Colonic mucosa (tissue), 4 donors: ENCODE measurements at places on chromosomes 7 and 10.

- DNase-seq: no peak
Observed at GRCh38 chr10:116183733-116184511, 89.1 kb downstream of the GFRA1 start.

GRCh38 chr7:81704595-81704994 is 65.3 kb downstream of the HGF start:
- DNase-seq: no peak

- DNase-seq: no peak
Observed at GRCh38 chr10:30944005-30944404, 87.7 kb downstream of the ZNF438 start.

DNA sequence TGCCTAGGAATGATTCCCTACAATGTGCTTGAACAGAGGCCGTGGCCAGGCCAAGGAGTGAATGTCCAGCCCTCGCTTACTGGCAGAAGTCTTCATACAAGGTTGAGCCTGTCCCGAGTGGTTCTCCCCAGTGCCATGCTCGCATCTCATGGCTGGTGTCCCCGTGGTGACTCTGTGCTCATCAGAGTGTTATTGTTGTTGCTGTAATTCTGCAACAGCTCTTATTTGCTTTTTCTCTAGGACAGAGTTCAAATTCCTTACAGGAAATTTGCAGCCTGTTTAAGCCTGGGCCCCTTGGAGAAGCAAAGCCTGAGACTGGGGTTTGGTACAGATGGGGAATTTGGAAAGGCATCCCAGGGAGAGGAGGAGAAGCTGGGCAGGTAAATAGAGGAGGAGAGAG is 157.7 kb upstream of the PRR15 start:
- DNase-seq: no peak

DNA sequence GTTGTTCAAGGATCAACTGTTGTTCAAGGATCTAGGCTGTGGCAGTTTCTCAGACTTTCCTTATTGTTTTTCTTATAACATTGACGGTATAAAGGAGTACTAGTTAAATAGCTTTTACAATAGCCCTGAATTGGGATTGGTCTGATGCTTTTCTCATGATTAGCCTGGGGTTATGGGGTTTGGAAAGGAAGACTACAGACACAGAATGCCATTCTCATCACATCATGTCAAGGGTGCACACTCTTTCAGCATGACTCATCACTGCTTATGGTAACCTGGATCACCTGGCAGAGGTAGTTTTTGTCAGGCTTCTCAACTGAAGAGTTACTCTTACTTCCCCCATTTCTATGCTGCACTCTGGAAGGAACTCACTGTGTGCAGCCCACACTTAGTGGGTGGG is 194.2 kb upstream of the NPSR1 start:
- DNase-seq: no peak

DNA sequence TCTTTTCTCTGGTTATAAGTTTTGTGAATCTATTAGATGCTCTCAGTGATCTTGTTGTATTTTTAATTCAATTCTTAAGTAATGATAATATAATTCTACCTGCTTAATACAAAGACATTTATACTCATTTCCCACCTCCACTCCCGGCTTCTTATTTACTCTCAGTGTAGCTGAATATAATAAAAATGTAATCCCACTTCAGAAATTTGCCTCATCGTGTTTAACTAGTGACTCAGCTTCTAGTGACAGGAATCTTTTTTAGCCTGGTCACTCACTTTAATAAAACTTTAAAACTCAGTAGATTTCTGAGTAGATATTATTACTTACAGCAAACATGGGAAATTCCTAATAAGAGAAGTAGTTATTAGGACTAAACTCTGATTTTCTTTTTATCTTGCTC is 1506.2 kb upstream of the LRRTM3 start:
- no peak for DNase-seq

- DNase-seq: peak; percentile 37
Observed at GRCh38 chr10:22230158-22230833, 12.5 kb upstream of the EBLN1 start.

DNA sequence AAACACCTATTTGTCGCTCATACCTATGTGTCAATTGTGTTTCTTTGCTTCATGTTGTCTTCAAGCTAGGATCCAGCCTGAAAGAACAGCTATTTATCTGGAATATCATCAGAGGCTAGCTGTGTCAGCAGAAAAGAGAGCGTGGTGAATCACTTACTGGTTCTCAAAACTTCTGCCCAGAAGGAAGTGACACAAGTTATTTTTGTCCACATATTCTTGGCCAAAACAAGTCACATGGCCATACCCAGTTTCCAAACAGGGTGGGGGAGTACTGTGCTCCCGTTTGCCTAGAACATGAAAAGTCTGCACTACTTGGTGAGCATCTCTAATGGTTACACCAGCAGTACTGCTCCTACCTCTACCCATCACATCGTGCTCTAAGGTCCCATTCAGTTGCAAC is 160.9 kb upstream of the CSTF2T start:
- peak; percentile 18 for DNase-seq

DNA sequence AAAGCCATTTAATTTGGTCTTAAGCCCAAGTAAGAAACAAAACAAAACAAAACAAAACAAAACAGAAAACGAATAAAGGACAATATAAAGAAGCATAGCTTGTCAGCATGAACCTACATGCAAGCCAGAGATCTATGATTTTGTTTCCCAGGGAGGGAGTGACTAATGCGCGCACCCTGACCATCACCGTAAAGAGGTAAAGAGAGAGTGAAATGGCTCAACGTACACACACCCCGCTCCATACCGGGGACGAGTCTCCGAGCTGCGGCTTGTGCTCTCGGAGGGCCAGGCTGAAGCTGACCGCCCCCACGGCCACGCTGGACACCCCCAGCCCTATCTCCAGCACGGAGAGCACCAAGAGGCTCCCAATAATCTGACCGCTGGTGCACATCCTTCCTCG is 1.1 kb downstream of the TMEM196 start:
- DNase-seq: no peak

- no peak for DNase-seq
Observed at GRCh38 chr7:37348982-37349381, 99.7 kb downstream of the ELMO1 start.

- DNase-seq: no peak
Observed at GRCh38 chr7:93977211-93977950, 26.8 kb downstream of the BET1 start.

- no peak for DNase-seq
Observed at GRCh38 chr7:144713850-144714249, 122.0 kb downstream of the TPK1 start.

DNA sequence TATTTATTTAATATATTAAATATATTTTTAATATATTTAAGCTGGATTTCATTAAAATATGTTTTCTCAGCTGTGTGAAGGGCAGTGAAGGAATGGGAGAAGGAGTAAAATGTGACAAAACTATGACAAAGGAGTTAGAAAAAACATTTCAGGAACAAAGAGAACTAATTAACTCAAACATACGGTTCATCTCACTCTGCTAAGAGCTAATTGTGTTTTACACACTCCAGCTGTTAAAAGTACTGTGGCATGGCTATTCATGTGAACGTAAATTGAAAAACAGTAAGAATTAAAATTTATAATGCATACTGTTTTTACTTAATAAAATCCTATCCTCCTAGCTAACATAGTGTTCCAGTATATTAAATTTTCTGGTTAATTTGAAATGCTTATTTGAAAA is 262.5 kb upstream of the GNAI1 start:
- no peak for DNase-seq

DNA sequence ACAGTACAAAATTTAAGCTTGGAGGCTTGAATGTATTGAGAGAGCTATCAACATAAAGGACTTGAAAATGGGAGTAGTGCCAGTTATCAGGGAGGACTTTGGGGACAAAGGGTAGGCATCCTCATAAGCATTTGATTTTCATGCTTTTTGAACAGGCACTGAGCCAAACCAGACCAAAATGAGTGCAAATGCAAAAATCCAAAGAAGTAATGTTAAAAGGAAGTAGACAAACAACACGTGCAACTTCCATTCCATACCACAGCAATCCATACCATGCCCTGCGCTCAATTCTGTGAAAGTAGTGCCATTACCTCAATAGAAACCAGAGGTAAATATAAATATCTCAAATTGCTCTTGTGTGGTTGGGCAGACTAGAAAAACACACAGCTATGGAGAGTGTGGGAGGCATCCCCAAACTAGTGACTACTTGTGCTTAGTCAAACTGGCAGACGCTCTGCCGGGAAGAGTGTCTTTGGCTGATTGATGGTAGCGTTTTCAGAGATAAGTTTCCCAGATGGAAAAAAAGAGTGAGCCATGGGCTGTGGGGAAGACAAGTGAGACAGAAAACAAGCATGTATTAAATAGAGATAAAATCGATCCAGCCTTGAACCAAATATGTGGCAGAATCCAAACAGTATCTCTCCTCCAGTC is 161.5 kb downstream of the CREB5 start:
- DNase-seq: no peak

DNA sequence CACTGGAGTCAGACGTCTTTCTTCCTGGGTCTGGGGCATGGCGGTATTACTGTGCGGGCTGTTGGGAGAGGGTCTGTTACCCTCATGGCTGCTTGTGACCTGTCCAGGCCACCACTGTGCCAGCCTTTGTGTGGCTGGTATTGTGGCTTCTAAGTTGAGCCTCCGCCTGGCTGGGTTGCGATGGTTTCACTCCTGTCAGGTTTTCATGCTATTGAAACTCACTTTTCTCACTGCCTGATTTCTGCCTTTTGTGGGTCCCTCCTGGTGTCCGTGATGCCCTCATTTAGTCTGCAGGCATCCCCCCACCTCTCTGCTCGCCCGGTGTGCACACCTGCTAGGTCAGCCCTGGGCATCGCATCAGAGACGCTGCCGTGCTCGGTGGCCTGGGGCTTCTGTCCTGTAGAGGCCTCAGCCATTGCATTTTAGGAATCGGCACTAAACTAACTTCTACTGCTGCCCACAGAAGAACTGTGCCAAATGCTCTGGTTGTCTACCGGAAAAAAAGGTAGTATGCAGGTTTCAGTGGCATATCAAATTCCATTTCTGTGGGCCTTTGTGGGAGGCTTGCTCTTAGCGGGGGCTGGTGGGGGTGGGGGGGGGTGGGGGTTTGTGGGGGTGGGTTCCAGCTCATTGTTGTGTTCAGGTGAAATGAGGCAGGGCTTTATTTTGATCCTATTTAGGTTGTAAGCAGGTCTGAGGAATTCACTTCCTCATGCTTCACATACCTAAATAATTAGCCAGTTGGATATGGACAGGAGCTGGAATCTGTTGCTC is 64.3 kb downstream of the MGMT start:
- no peak for DNase-seq

- peak; percentile 27 for DNase-seq
Observed at GRCh38 chr10:58701405-58702135, 188.9 kb downstream of the BICC1 start.

DNA sequence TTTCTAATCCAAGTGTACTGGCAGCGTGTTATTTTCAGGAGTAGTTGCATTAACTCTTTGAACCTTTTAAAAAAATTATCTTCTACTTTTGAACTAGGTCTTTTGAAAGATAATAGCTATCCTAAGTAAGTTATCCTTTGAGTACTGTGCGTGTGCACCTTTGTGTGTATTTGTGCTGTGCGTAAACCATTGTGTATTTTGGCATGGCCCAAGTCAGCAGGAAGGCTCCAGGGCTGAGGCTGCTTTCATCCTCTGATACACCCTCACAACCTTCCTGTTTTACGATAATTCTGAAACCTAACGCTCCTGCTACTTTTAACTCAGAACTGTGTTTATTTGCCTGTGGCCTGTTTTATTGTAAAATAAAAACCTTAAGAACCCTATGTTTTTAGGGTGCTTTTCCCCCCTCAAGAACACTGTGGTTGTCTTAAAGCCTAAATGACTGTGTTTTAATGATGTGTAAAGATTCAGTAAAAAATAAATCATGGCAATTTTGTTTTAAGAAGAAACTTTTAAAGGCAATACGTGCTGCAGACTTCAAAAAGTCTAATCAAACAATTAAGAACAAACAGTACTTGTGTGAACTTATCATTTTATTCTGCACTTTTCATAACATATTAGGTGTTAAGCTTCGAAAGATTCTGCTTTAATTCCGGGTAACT is 57.5 kb downstream of the HDAC9 start:
- no peak for DNase-seq

- no peak for DNase-seq
Observed at GRCh38 chr7:157006829-157007469, 3.5 kb downstream of the MNX1 start.

DNA sequence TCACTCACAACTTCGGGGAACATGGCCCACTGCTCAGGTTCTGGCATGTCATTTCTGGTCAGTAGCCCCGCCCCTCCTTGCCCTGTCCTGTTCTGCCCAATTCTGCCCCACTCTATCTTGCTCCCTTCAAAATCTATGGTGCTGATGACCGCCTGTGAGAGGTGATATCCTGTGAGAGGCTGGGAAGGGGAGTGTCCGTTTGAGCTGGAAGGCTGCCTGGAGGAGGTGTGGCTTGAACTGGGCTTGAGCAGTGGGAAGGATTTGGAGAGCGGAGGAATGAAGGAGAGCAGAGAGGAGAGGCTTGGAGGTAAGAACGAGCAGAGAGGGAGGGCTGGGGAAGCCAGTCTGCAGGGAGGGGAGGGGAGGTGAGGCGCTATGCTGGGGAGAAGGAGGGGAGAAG is 145.3 kb downstream of the RPS24 start:
- DNase-seq: no peak

- no peak for DNase-seq
Observed at GRCh38 chr7:38709123-38709522, 78.0 kb upstream of the AMPH start.

DNA sequence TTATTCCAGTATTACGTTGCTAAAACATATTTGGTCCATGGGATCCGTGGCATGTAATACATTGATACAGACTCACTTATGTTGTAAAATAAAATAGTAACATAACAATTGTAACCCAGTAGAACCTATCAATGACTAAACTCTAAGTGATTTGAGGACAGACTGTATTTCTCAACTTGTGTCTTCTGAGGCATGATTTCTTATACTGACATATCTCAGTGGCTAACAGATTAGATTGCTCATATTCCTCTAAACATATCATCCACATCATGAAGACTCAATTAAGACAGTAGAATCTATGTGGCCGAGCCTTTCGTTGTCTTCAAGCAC is 72.3 kb downstream of the CREB5 start:
- no peak for DNase-seq

GRCh38 chr7:99305473-99306260 is 20.0 kb upstream of the ARPC1A start:
- DNase-seq: no peak

- DNase-seq: no peak
Observed at GRCh38 chr7:2807460-2807844, 36.7 kb downstream of the GNA12 start.

DNA sequence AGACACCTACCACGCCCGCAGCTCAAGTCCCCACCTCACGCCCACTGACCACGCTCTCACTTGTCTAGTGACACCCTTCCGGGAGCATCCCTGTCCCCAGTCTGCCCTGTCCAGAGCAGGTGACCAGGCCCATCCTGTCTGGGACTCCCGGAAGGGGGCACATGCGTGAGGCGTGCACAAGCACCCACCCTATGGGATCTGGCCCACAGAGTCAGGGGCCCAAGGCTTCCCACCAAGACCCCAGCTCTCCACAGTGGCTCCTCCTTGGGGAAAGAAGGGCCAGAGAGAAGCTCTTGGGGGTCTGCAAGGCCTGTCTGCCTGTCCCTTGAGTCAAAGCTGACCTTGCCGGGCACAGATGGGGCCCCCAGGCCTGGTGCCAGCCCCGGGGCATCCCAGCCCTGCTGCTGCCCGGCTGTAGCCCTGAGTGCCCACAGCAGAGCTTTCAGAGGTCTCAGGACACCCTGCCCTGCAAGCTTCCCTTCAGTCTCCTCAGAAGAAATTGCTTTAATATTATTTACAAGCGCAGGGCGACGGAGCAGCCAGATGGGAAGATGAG is 195.0 kb downstream of the ELFN1 start:
- no peak for DNase-seq

- no peak for DNase-seq
Observed at GRCh38 chr10:95832216-95833041, 75.3 kb upstream of the CC2D2B start.

GRCh38 chr7:5424749-5425506 is 1.3 kb upstream of the TNRC18 start:
- DNase-seq: peak; percentile 65
